Glomerular endothelial cell (primary cell): ENCODE measurements at places on chromosomes 2 and 18.

- DNase-seq, result no peak
Measured at GRCh38 chr2:25202275-25202674, 33.9 kb upstream of the POMC start.

- no peak for DNase-seq
Measured at GRCh38 chr2:65353046-65353445, 79.4 kb downstream of the SPRED2 start.

- no peak for DNase-seq
Measured at GRCh38 chr2:176502619-176503018, 233.4 kb downstream of the MTX2 start.

DNA sequence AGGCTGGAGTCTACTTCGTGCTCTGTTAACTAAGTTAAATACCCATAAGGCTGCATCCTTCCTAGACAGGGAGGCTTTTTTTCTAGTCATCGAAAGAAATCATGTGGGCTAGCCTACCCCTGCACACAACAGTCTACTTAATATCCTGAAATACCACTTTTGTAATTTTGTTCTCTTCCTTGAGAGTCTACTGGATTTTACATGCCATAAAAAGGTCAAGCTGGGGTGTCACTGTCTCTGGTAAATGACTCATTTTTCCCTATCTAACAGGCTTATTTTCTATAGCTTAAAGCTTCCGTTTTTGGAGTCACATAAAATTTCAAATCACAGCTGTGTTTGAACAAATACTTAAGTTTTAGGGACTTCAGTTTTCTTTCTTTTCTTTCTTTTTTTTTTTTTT, 10.7 kb upstream of the STAM2 start:
- no peak for DNase-seq

DNA sequence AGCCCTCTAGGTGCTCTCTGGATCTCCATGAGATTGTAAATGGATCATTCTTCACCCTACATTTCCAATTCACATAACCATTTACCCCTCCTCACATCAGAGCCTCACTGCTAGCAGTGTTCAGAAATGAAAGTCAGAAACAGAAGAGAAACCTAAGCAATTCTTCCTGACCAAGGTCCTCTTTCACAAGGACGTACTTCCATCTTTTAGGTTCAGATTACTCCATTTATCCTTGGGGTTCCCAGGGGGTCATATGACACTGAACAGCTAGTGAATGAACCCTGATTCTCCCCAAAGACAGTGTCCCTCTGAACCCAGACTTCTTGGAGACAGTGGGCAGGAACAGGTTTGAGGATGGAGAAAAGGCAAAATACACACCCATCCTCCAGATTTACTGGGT, 12.9 kb upstream of the MARCO start:
- no peak for DNase-seq
